ENCODE measurements at places on chromosomes 6 and 20.

- DNase-seq, result no peak
Observed at GRCh38 chr20:55777641-55778040, 227.7 kb downstream of the CBLN4 start.

DNA sequence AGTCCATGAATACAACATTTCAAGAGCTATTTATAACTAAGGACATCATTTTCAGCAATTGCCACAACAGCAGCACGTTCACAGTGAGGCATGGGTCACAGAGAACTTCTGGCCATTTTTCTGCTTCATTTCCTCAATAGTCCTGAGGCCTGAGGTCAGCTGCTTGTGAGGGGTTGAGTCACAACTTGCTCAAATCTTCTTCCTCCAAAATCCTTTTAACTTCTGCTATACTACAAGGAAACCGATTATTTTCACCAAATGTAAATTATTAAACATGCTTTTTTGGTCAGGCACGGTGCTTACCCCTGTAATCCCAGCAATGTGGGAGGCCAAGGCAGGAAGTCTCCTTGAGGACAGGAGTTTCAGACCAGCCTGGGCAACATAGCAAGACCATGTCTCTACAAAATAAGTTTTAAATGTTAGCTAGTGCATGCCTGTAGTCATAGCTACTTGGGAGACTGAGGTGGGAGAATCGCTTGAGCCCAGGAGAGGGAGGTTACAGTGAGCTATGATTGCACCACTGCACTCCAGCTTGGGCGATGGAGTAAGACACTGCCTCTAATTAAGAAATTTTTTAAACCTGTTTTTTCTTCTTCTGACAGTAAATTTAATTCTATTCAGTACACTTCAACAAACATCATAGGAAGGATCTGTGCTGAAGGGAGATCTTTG lies 11.1 kb upstream of the SLC16A10 start:
- no peak for DNase-seq

DNA sequence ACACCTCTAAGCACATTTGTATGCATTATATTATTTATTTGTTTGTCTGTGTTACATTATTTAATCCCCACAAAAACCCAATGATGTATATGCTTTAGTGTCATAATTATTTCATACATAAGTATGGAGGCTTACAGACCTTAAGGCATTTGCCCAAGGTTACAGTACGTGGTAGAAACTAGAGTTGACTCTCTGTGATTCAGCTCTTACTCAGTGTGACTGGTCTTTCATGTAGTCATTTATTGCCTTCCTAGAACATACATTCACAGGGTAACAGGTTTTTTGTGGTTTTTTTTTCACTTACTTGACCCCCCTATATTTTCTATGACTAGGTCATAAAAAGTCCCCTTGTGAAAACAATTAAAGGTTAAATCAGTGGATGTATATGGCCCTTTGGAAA lies 566.8 kb downstream of the TFAP2A start:
- DNase-seq, result no peak

DNA sequence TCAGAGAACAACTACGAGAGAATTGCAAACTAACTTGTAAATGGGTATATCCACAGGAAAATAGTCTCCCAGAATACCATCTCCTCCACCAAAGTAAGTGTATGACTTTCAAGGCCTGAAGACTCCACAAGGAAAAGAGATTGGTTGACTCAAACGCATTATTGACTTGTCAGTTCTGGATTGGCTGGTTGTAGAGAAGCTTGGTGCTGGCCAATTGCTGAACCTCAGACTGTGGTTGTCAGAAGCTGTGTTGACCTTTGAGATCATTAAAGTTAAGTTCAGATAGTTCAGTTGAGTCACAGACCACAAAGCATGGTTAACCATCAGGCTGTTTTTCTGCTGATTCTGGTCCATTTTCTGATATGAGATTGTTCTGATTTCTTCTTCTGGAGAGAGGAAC lies 388.3 kb downstream of the BMP2 start:
- DNase-seq, result no peak

DNA sequence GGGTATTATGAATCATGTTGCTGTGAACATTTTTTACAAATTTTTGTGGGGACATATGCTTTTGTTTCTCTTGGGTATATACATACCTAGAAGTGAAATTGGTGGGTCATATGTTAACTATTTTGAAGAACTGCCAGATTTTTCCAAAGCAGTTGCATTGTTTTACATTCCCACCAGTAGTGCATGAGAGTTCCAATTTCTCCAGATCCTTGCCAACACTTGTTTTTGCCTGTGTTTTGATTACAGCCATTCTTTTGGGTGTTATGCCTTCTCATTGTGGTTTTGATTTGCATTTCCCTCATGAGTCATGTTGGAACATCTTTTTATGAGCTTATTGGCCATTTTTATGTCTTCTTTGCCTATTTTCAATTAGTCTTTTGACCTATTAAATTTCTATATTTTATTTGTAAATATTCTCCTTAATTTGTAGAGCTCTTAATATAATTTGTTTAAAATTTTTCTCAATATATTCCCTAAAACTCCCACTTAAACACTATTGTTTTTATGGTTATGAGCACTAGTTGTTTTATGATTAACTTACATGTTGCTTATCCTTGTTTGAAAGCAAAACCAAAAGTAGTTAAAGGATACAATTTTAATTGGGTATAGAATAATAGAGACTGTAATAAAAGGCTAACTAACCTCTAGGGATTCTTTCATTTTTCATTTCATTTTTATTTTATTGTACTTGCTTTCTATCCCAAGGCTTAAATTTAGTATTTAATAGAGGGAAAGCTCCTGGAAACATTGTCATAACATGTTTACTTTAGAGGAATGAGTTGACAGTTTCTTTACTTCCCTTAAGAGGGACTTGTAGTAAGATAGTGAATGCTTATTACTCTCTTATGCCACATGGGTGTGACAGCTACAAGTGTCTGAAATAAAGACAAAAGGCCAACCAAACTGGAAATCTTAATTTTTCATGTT lies 5.5 kb downstream of the UBR2 start:
- no peak for DNase-seq

- no peak for DNase-seq
Observed at GRCh38 chr6:15824811-15825210, 162.0 kb upstream of the DTNBP1 start.

All from stimulated activated CD8-positive, alpha-beta memory T cell treated with anti-CD3 and anti-CD28 coated beads, Interleukin-7, amount 100 ng/mL, for 4 hours (primary cell).